ENCODE measurements at places on chromosomes 3 and 15.

DNA sequence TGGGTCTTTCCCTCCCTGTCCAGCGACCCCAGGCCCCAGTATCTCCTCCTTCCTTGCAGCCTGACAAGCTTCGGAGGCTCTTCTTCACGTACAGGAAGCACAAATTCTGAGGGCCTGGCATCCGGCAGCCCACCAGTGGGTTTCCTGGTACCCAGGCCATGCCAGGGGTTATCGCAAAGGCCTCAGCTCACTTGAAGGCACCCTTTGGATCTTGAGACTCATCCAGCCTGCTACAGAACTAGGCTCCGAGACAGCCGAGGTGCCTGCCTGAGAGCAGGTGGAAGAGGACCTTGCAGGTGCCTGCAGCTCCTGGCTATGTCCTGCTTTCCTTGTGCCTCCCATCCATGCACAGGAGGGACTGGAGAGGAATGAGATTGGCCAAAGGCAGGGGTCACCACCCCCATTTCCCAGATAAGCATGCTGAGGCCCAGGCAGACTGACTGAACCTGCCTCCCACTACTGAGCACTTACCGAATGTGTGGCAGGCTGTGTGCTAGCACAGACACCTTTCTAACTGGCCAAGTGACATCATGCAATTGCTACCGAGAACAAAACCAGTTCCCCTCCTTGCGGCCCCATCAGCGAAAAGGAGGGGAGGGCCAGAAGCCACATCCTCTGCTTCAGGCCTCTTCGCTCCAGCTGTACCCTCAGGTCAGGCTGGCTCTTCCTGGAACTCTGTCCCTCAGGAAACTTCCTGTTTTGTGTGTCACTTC lies 11.2 kb downstream of the SH2D7 start:
- no peak for DNase-seq

DNA sequence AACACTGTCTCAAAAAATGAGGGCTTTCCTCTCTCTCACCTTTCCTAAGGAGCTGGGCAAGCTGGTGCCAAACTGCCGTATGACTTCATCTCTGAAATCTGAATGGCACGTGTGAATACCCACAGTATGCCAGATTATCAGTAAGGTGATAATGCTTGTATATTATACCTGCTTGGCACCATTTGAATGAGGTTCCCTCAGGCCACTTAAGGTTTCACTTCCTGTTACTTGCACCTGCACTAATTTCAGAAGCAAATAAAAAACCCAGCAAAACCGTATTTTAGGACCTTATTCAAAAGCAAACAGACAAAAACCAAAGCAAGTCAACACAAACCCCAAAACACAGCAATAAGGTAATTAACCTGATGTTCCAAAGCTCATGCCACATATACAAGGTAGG lies 19.7 kb downstream of the FOXP1 start:
- DNase-seq, result no peak

DNA sequence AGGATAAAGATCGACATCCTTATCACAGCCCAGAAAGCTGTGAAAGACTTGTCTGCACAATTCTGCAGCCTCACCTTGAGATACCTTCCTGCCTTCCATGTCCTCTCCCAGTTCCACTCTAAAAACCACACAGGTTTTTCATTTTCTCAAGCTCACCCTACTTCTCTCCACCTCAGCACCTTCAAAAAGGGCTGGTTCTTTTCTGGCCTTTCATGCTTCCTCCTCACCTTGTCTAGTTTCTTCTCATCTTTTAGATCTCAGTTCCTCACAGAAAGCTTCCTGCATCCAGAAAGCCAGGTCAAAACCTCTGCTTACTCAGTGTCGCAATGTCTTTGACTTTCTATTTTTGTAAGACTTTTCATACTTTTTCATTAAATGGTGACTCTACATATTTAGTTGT lies 140.2 kb upstream of the STT3B start:
- no peak for DNase-seq

GRCh38 chr15:38623744-38624143 lies 59.1 kb upstream of the RASGRP1 start:
- peak; percentile 10 for DNase-seq

DNA sequence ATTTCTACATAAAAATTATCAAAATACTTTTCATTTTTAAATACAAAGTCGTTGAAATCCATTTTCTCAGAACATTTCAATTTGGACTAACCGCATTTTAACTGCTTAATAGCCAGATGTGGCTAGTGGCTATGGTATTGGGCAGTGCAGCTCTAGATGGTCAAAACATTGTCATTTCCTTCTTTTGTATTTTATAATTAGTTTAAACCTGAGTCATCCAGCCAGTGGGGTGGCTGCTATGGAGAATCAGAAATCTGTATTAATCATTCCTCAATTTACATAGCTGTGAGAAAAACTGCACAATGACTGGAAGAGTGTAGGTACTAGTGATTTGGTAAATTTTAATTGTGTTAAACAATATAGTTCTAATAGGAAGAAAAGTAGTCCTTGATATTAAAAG lies 245.3 kb downstream of the PDZRN3 start:
- DNase-seq, result peak; percentile 53

GRCh38 chr15:68368731-68369435 lies 63.1 kb downstream of the ITGA11 start:
- peak; percentile 51 for DNase-seq

GRCh38 chr3:148955544-148956346 lies 35.6 kb upstream of the GYG1 start:
- peak; percentile 98 for DNase-seq

DNA sequence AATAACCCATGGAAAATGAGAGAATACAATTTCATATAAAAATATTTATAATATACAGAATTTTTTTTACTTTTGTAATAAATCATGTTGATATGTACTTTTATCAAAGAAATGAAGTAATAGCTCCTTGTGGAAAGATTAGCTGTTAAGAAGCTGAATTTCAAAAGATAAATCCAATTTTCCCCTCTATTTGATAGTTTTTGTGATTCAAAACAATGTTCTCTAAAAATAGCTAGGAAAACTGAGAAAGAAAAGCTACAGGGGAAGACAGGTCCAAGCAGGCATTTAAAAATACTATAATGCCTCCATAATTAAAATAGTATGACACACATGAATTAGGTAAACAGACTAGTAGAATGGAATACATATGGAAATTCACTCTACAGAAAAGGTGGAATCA lies 44.9 kb downstream of the SCAPER start:
- DNase-seq, result no peak

DNA sequence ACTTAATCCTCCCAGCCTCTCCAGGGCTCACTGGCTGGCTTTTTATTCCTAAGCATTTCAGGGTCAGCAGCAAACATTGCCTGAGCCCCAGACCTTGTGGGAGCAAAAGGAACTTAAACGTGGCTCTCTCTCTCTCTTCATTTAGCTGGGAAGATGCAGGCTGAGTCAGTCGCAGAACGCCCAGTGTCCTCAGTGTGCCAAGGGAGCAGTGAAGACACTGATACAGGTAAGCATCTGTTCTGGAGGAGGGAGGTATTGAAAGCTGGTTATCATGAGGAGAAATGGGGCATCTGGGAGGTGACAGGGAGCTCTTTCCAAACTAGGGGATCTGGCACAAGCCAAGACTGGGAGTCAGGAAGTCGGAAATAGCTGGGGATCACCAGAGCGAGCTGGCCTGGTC lies 4.3 kb downstream of the RHOV start:
- no peak for DNase-seq

GRCh38 chr15:95872366-95872771 lies 458.1 kb upstream of the NR2F2 start:
- DNase-seq, result peak; percentile 27

DNA sequence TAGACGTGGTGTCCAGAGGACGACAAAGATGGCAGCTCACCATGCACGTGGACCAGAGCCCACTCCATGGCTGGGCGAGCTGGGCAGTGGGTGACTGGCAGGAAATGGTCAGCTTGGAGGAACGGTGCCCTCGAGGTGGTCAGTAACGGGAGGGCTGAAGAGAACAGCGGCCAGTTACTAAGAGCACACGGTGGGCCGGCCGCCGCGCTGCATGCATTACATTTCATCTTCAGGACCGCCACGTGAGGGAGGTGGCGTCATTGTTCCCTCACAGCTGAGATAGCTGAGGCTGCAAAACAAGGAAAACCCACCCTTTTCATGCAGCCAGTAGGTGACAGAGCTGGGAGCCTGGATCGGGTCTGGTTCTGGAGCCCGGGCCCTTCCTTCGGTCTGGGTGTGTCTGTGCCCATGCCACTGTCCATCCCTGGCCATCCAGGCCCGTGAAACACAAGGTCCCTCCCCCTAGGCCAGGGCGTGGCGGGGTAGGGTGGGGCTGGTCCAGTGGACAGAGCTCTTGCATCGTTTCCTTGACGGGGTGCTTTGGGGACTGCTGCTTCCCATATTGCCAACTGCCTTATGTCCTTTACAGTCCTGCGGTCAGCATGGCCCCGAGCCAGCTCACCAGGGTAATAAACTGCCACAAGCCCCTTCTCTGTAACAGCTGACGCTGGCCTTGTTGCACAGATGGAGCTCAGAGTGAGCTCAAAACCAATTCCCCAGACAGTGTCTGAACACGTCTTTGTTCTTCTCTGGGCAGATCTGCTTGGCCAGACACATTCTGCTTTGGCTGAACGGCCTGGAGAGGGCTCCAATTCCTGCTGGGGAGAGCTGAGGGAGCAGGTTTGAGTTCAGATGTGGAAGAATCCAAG lies 51.8 kb downstream of the RGMA start:
- DNase-seq, result peak; percentile 68

- no peak for DNase-seq
Observed at GRCh38 chr3:21909096-21909495, 158.1 kb upstream of the ZNF385D start.

- no peak for DNase-seq
Observed at GRCh38 chr15:29749365-29750086, 72.7 kb downstream of the TJP1 start.

GRCh38 chr15:89514596-89515406 lies 18.4 kb upstream of the RHCG start:
- DNase-seq, result no peak

GRCh38 chr3:55692957-55693558 lies 206.0 kb upstream of the WNT5A start:
- DNase-seq, result peak; percentile 7

- DNase-seq, result no peak
Observed at GRCh38 chr15:93300796-93301195, 211.8 kb upstream of the RGMA start.

- DNase-seq, result no peak
Observed at GRCh38 chr15:86870846-86871245, 791.2 kb downstream of the AGBL1 start.

DNA sequence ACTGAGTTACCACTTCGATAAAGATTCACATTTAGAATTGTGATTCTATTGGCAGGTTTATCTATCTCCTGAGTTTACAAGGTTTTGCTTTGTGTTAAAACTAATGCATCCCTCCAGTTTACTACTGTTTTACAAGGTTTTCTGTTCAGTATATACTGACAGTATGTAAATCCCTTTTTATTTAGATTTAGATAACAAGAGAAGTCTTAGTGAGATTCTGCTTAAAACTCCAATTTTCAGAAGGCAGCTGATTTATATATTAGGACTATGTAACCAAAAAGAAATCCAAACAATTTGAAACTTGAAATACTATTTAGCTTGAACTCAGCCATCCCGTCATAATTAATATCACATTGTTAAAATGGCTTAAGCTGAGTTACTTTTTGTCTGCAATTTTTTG lies 619.2 kb downstream of the NAALADL2 start:
- DNase-seq, result no peak

DNA sequence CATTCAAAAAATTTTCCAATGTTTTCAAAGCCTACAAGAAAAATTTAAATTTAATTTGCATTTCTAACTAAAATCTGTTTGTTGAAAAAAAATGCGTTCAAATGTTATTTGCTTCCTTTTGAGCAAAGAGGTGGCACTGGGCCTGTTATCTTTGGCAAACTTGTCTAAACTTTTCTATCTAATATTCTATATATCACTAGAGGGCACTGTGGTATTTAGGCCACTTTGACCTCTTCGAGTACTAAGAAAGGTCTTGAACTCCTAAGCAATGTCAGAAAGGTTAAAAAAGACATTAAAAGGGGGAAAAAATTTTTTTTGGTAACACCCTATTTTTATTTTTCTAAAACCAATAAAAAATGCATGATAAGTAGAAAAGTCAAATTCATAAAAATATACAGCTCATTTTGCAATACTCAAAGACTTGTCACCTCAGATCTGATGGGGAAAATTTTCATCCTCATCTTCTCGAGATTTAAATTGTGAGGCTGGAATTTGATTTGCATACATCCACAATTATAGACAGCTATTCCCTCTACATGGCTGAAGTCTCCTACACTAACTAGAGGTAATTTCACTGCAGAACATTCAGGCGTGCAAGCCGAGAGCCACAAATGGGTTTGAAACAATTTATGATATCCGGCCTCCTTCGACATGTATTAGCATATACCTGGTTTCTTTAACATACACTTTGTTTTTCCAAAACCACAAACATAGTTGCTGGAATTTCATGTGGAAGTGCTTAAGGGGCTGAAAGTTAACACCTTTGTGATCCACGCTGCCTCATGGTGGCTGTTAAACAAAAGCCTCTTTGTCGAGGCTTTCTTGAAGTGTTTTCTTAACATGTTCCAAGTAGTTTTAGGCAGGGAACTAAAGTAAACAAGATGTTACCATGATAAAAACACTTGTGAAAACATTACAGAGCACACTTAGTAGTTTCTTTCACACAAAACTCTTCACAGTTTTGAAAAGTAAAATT lies 576.4 kb downstream of the FOXP1 start:
- peak; percentile 48 for DNase-seq

DNA sequence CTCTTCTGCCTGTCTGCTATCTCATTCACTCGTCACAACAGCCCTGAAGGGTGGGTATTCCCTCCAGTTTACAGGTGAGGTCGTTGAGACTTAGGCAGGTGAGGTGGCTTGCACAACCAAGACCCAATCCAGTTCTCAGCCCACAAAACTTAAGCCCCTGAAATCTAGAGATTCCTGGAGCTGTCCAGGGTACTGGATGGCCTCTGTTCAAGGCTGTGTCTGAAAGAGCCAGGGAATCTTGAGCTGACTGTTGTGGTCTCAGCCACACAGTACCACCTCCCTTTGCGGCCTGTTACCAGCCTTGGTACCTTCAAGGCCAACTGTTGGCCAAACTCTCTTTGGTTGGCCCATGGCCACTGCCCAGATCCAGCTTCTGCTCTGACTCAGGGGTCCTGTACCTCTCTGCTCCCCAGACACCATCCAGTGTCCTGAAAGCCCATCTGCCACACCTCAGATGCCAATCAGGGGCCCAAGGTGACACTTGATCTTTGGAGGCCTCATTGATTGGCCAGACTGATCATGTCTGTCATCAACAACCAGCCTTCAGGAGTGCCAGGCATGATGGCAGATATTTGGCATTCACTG lies 10.9 kb upstream of the FAM107A start:
- DNase-seq, result peak; percentile 56

- no peak for DNase-seq
Observed at GRCh38 chr15:75192307-75192706, 9.4 kb upstream of the C15orf39 start.

- no peak for DNase-seq
Observed at GRCh38 chr3:32442766-32443165, 51.1 kb downstream of the CMTM7 start.

DNA sequence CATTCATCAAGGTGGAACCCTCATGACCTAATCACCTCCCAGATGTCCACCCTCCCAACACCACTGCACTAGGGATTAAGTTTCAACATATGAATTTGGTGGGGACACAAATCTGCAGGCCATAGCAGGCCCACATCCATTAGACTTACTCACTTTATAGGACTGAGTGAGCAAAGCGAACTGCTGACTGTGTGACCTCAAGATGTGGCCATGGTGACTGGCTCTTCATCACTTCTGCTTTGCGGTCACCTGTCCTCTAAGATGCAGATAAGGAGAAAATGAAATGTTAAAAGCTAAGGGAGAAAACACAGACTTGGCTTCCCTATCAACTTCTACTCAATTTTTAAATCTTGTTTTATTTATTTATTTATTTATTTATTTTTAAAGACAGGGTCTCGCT lies 14.5 kb upstream of the DCP1A start:
- no peak for DNase-seq
